Uterus (tissue), 4 donors: ENCODE measurements at places on chromosomes 13 and 19. TPM values are rescaled to one million over a fixed set of nuclear protein-coding genes. Genes with fewer than 3 reads are reported as not detected.

RXFP2 gene
- total RNA-seq = 0.61 TPM

CEACAM20 gene
- 2.9 TPM for total RNA-seq

TMEM259 gene
- total RNA-seq = 61.8 TPM

SERP2 gene
- total RNA-seq = 5.3 TPM

- no peak for DNase-seq
Measured at GRCh38 chr19:10583036-10583776, 3.9 kb downstream of the AP1M2 start.

DNA sequence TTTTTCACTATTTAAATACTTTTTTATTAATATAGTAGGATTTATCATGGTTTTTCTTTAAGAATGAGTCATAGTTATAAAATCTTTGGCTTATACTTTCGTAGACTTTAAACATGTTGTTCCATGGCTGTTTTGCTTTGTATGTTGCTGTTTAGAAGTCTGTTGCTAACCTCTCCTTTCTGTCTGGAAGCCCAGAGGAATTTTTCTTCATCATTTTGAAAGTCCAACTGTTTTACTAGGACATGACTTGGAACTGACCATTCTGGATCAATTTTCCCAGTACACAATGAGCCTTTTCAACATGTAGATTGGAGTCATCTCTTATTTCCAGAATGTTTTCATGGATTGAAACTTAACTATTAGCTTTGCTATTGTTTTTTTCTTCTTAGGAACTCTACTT is 7.9 kb downstream of the CAB39L start:
- no peak for DNase-seq

DNA sequence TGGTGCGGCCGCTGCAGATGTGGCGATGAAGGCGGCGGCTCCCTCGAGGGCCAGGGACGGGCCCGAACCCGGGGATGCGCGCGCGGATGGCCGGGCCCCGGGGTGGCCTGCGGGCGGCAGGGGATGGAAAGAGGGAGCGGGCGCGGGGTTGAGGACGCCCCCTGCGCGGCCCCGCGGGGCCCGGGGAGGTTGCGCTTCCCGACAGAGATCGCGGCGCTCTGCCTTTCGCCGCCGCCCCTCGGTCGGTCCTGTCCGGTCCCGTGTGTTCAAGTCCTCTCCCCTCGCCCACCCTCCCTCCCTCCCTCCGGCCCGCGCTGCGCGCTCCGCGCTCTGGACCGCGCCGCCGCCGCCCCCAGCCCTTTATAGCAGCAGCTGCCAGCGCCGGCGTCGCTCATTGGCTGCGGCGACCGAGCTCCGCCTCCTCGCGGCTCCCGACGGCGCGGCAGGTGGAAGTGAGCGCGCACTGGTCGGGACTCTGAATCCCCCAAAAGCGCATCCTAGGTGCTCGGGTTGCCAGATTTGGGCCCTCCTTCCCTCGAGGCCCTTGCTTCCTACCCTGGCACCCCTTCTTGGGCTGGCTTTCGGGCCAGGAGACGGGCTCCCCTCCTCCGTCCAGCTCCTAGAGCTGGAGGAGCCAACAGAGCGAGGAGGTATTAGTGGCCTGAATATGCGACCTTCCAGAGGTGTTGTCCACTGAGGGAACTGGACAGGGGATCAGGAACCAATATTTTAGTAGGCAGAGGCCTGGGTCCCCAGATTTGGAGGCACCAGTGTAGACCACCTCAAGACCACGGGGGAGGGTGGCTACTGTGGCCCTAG is at the start of gene ELAVL3:
Gene ELAVL3, minus strand, starts transcription at position 332 of the 819 bp plus-strand sequence. CDS start 438 bp downstream, outside the sequence.
- DNase-seq = no peak

DNA sequence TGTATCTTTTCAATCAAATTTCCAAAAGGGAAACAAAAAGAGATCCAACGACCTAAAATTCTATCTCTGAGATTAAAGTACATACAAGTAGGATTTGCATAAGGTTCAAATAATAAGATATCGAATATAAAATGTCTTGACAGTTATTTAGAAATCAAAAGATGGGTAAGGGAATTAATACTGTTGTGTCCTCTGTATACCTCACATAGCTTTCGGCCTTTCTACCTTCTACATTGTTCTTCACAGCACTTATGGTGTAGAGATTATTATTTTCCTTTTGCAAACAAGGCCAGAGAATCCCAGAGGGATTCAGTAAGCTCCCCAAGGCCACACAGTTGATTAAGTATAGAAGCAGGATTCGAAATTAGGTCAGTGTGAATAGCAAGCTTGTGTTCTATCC is 403.6 kb downstream of the SPRY2 start:
- DNase-seq = no peak

- no peak for DNase-seq
Measured at GRCh38 chr19:30757104-30757836, 385.1 kb downstream of the ZNF536 start.

- no peak for DNase-seq
Measured at GRCh38 chr19:14030997-14031718, 404 bp upstream of the IL27RA start.

DNA sequence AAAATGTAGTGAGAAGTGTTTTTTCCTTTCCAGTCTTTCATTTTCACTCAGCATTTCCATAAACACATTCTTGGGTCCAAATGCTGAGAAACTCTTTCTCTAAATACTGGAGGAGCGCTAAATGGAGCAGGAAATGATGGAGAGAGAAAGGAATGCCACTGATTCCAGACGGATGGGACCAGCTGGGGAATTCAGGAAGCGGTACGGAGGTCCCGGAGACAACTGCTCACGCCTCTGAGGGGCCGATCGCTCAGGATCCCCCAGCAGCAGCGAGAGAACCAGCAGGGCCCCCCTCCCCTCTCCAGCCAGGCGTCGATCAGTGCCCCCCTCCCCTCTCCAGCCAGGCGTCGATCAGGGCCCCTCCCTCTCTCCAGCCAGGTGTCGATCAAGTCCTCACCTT is 13.2 kb downstream of the RASA3 start:
- peak; percentile 45 for DNase-seq

DNA sequence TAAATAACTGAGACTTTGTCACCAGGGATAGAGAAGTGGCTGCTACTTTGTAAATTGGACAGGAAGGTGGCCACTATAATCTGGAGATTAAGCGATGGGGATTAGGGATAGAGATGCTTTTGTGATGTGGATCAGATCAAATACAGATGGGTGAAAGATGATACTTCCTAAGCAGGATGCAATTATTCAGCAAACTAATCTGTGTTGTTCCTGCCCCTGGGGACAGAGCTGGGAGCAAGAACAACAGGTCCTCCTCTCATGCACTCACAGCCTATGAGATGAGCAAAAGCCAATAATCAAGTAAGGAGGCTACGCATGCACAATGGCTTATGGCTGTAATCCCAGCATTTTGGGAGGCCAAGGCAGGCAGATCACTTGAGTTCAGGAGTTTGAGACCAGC is 4.6 kb downstream of the RGL3 start:
- DNase-seq = no peak

DNA sequence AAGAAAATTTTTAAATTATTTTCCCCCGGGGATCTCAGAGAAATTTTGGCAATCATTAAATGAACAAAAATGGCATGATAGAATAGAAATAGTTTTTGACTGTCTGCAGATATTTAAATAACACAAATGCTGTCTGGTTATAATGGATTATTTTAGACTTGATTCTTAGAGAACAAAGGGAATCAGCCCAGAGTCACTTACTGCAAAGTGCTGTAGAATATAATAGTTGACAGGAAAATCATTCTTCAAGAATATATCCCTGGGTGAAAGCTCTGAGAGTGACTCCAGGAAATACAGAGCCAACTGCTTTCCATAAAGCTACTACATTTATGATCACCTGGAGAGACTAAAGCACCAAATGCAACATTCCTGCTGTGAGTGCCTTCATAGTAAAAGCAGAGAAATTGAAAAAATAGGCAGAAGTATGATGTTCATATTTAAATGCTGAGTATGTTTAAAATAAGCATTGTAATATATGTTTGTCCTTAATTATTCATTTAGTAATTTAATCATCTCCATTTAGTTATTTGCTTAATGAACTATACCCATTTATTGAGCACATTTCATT is 1765.8 kb downstream of the SLITRK1 start:
- DNase-seq = no peak

- no peak for DNase-seq
Measured at GRCh38 chr13:99681695-99682094, 180.4 kb downstream of the TM9SF2 start.

DNA sequence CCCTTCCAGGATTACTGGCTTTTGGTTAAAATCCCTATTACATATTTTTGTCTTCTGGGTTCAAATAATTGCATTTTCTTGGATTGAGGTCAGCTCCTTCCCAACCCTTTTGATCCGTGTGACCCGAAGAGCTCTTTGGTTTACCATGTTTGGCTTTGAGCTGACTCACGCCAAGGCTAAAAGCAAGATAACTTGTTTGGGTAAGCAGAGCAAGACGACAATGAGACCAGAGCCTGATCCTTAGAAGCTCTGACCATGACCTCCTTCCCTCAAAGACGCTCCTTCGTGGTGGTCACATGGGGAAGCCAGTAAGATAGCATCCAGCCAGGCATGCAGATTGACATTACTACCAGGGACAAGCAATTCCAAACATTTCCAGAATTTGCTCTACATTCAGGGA is 153.8 kb downstream of the DCT start:
- no peak for DNase-seq

GRCh38 chr13:113650731-113651148 is 7.3 kb downstream of the ATP4B start:
- no peak for DNase-seq

DNA sequence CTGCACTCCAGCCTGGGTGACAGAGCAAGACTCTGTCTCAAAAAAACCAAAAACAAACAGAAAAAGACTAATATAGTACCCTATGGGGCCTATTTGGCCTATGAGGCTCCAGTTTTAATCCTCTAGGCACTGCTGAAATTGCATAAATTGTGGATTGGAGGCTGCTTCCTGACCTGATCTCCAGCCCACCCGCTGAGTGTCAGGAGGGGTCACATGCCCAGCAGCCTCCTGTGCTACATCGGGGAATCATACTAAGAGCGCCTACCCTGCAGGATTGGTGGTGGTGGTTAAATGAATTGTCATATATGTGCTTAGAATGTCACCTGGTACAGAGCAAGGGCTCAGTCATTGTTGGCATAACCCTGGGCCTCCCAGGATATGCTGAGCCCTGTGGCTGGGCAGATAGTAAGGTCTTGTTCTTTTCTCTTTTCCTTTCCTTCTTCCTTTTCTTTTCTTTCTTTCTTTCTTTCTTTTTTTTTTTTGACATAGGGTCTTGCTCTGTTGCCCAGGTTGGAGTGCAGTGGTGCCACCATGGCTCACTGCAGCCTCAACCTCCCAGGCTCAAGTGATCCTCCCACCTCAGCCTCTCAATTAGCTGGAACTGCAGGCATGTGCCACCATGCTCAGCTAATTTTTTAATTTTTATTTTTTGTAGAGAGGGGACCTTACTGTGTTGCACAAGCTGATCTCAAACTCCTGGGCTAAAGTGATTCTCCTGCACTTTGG is 31.3 kb downstream of the LTBP4 start:
- DNase-seq = no peak

GRCh38 chr13:40503011-40503410 is 163.4 kb downstream of the FOXO1 start:
- DNase-seq = no peak

DNA sequence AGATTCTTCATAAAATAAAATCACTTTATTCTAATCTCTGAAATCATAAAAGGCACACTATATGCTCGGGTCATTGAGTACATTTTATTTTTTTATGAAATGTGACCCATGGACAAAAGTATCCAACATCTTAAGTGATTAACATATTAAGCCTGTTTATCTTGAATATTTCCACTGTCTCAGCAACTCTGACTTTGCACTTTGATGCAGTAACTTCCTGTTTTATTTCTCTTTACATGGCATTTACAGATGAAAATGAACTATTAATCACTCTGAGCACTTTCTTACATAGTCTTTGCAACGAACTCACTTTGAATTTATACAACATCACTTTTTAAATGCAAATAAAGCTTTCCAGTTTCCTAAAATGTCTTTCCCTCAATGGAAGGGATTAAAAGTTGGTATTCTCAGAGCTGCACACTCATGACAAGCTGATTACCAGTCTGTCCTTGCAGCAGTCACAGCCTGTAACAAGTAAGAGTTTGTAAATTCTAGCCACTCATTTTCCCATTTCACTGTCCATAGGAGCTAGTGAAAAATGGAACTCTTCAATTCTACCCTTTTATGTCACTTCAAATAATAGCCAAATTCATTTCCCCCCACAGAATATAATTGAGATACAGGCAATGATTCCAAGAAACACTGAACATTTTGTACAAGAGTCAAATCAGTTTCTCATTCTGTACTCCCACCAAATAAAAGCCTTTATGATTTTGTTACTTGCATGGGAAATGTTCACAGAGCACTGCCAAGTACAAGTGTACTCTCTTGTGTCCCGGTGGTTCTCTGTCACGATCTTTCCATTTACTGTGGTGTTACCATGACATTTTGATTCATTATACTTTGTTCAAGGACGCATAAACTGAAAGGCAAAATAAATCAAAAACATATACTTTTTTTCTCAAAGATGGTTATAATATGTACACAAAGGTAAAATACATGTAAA is 1968.9 kb downstream of the PCDH9 start:
- no peak for DNase-seq

DNA sequence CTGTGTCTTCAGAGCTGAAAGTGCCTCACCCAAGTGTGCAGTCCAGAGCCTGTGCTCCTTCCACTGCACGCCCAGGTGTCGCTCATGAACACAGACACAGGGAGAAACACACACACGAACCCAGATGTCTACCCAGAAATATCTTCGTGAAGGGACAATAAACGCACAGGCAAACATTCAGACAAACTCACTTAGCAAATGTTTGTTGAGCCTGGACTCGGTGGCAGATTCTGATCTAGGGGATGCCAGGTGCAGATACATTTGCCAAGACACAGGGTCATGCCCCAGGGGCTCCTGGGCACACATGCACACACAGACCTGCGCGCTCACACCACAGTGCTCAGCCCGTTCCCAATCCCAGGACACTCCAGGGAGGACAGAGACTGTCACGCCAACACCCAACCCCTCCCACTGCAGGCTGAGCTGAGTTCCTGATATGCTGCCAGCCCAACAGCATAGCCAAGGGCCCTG is 31.9 kb downstream of the SCGB2B2 start:
- no peak for DNase-seq

GRCh38 chr19:6012426-6013170 is 34.7 kb upstream of the RANBP3 start:
- DNase-seq = no peak

GRCh38 chr13:84497613-84498012 is 615.3 kb upstream of the SLITRK1 start:
- no peak for DNase-seq

GRCh38 chr13:112053167-112053743 is 13.7 kb upstream of the SOX1 start:
- no peak for DNase-seq

- no peak for DNase-seq
Measured at GRCh38 chr13:43551897-43552456, 234.8 kb downstream of the ENOX1 start.

DNA sequence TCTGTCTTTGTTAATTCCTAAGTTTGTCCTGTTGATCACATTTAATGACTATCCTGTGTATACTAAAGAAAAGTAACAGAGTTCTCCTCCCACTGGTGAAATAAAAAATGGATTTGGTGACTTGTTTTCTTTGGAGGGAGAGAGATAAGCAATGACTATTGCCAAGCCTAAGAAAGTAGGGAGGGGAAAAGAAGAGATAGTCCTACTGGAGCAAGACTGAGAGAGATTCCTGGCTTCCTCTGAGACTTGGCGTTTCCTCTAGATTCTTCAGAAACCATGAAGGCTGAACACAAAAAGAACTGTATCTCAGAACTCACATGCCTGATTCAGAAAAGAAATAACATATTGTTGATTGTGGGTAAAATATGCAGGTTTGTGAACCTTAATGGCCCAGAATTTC is 406.5 kb downstream of the FOXO1 start:
- peak; percentile 69 for DNase-seq

GRCh38 chr13:20824762-20825476 is 51.2 kb upstream of the EEF1AKMT1 start:
- no peak for DNase-seq

GRCh38 chr19:42021185-42021584 is 27.2 kb upstream of the ATP1A3 start:
- no peak for DNase-seq
